ENCODE measurements at places on chromosomes 5 and 9.

GRCh38 chr5:14449052-14449661, 132.4 kb upstream of the OTULINL start:
- DNase-seq = peak; percentile 97

- peak; percentile 45 for DNase-seq
Observed at GRCh38 chr9:1200847-1201251, 150.7 kb downstream of the DMRT2 start.

DNA sequence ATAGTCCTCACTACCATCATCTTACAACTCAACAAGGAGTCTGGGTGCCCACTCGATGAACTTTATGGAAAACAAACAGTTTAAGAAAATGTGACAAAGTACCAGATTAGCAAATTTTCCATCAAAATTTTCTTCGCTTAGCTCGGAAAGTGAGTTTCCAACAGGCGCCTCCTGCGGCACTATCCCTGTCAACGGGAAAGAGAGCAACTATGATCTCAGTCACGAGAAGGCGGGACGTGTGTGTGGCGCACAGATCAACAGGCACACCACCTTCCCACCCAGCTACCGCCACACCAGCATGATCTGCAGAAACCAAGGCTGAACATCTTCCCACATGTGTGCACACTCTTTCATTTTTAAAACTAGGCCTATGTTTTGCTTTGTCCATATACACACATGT, 13.7 kb upstream of the INPP5E start:
- no peak for DNase-seq

DNA sequence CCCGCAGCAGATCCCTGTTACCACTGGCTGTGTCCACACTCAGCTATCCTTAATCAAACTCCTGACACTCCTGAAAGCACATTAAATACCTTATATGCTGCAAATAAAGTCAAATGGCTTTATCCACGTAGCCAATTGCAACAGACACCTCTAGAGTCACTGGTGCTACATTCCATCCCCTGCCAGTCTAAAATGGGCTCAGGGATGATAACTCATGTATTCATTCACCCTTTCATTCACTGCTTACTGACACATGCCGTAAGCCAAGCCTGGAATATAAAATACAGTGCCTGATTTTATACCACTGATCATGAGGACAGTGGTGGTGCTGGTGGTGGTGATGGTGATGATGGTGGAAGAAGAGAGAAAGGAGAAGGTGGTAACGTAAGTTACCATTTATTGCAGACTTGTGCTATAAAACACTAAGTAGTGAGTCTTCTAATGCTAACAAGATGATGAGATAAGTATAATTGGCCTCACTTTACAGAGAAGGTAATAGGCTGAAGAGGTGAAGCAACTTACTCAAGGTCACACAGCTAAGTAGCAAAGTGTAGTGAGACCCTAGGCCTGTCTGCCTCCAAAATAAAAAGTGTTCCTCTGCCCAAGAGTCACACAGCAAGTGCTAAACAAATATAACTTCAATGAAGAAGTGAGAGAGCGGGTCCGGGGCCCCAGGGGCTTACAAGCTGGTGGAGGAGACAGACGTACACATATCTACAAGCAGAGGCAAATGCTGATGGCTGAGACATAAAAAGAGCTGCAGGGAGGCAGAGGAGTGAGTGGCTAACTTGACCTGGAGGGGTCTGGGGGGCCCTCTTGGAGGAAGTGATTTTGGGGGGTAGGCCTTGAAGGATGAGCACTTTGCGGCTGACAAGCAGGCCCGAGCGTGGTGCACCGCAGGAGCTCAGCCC, 1.2 kb downstream of the TTLL11 start:
- DNase-seq = no peak

- peak; percentile 28 for DNase-seq
Observed at GRCh38 chr5:56838409-56839039, 23.2 kb downstream of the MAP3K1 start.

DNA sequence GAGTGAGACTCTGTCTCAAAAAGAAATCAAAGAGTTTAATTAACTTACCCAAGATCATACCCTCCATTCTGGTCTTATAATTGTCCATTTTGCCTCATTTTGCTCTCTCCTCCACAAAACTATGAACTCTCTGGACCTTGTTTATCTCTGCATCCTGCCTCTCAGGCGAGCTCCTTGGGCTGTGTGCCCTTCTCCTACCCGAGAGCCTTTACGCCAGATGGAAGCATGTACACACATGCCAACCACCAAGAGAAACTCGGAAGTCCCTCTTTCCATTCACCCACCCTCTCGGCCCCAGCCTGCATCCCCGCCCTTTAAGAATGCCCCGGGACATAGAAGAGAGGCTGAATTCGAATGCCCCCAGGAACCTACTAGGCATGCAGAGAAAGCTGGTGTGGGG, 25.9 kb downstream of the CPLX2 start:
- DNase-seq = no peak

DNA sequence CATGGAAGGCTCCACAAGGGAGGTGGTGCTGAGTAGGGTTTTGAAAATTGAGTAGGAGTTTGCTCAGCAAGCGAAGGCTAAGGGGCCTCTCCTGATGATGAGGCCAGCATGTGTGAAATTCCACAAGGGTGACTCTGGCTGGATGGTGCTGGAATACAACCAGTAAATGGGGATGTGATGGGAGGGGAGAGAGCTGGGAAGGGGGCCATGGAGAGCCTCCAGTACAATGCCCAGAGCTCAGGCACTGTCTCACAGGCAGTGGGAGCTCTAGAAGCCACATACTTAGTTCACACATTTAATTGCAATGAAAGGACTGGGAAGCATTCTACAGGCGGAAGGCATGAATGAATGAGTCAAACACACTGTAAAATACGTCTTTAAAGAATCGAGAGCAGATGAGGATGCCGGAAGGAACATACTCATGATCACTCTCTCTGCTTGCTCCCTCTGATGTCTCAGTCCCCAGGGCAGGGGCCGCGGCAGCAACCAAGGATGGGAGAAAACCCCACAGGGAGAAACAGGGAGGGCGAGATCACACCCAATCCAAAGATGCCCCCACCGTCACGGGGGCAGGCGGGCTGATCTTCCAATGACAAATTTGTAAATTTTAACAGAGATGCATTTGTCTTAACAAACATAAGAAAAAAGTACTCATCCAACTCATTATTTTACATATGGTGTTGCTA, 261.0 kb downstream of the NSG2 start:
- no peak for DNase-seq

GRCh38 chr9:112696461-112696860, 21.5 kb downstream of the INIP start:
- no peak for DNase-seq

DNA sequence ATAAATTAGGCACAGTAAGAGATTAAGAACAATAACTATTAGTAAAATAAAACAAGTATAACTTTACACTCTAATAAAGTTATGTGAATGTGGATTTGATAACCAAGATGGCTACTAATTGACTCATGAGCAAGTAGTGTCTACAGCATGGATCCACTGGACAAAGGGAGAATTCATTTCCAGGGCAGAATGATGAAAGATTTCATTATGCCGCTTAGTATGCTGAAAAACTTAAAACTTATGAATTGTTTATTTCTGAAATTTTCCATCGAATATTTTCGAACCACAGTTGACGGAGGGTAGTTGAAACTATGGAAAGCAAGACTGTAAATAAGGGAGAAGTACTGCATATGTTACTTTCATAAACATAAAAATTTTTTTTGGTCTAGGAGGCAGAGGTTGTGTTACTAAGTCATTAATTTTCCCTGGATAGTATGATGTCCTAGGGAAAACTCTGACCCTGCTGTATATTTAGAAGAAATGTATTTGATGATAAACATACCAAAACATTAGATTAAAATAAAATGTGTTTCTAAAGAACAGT, 24.9 kb upstream of the TARS1 start:
- no peak for DNase-seq

- no peak for DNase-seq
Observed at GRCh38 chr5:35094948-35095347, 47.2 kb upstream of the AGXT2 start.

GRCh38 chr9:129866394-129867135, 31.3 kb downstream of the USP20 start:
- no peak for DNase-seq

GRCh38 chr9:86183229-86184137, 76.0 kb downstream of the C9orf153 start:
- DNase-seq = no peak

GRCh38 chr5:55858104-55858503, 6.9 kb downstream of the IL31RA start:
- DNase-seq = no peak

DNA sequence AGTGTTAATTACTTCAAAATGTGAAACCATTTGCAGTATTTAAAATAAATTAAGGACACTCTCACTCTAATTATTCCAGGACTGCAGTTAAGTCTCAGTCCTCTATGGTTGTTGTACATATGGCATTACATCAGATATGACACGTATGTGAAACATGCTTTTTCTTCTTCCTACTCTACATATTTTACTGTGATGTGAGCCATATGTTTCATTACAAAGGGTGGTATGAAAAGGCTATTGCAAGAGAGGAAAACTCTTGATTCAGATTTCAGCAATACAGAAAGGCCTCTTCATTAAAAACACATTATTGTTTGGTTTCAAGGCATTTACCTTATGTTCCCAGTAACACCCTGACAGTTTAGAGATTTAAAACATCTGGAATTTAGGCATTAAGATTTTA, 964.5 kb upstream of the DMAC1 start:
- no peak for DNase-seq

GRCh38 chr5:80754900-80755299, 100.1 kb upstream of the DHFR start:
- peak; percentile 67 for DNase-seq

All from skeletal muscle cell (primary cell).